ENCODE measurements at places on chromosomes 6 and 20. TPM values are rescaled to one million over a fixed set of nuclear protein-coding genes. Genes with fewer than 3 reads are reported as not detected.
A peak's percentile ranks its signal among the peaks of the same experiment; 100 is the strongest.

- H3K4me1 ChIP-seq: peaks cover 3% of the 10 kb centered on the region
- no peaks in the 10 kb centered on the region for H3K36me3 ChIP-seq
- no peak overlapping the region for H3K4me3 ChIP-seq
- no peak for DNase-seq
Measured at GRCh38 chr6:76418560-76419223, 346.2 kb upstream of the IMPG1 start.

GNL1 gene
- total RNA-seq: 81.0 TPM

GRCh38 chr6:150377211-150377781 is 8.5 kb downstream of the IYD start:
- peaks cover 9% of the 10 kb centered on the region for H3K4me1 ChIP-seq
- no peak overlapping the region for H3K27ac ChIP-seq
- peak; percentile 60 for DNase-seq
- H3K27me3 ChIP-seq: peaks cover 26% of the 10 kb centered on the region
- H3K36me3 ChIP-seq: no peaks in the 10 kb centered on the region

TMEM244 gene
- total RNA-seq: not detected

LBP gene
- total RNA-seq: not detected

- peak overlapping the region; percentile 88 for H3K27ac ChIP-seq
- DNase-seq: no peak
- peaks cover 18% of the 10 kb centered on the region for H3K4me1 ChIP-seq
Measured at GRCh38 chr6:27865850-27866356, 46.3 kb downstream of the OR2B2 start.

ZGPAT gene
- 24.3 TPM for total RNA-seq

DNA sequence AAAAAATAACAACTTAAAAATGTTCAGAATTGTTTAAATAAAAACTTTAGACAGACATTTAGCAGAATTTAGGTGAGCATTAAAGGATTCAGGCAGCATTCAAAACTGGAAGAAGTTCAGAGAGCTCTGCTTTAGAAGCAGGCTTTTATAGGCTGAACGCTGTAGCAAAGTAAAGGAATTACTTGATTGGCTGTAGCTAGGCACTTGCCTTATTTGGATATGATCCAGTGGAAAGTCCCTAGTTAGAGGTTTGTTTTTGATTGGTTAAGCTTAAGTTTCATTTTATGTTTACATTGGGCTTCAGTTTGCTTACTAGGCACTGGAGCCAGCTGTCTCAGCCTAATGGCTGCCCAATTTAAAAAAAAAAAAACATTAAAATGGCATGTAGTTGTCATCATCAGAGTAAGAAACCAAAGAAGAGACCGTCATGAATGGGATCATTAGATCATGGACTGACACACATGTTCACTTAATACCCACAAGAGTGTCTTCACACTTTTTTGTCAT is 65.1 kb downstream of the CBFA2T2 start:
- peaks cover 18% of the 10 kb centered on the region for H3K36me3 ChIP-seq
- H3K27ac ChIP-seq: peak overlapping the region; percentile 88
- no peak for DNase-seq
- peaks cover 28% of the 10 kb centered on the region for H3K4me1 ChIP-seq
